CD4-positive, alpha-beta T cell treated with Interleukin-4 for 1 hour (primary cell): ENCODE measurements at places on chromosomes 12 and 14.

- no peak for DNase-seq
Observed at GRCh38 chr14:77204907-77205306, 23.3 kb downstream of the TMEM63C start.

DNA sequence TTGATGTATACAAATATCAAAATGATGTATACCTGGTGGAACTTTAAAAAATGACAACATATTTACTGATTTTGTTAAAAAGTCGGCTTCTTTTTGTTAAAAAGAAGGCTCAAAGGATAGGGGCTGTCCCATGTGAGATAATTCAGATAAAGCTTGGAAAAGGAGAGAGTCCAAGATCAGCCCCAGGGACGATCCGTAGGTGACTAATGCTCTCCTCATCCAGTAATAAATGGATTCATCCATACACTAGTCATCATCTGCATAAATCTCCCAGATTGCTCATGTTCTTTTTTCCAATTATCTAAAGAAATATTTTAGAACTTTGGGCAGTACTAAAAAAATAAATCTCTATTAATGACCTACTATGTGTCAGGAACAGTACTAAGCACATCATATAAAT, 23.4 kb upstream of the FSCB start:
- DNase-seq: no peak

DNA sequence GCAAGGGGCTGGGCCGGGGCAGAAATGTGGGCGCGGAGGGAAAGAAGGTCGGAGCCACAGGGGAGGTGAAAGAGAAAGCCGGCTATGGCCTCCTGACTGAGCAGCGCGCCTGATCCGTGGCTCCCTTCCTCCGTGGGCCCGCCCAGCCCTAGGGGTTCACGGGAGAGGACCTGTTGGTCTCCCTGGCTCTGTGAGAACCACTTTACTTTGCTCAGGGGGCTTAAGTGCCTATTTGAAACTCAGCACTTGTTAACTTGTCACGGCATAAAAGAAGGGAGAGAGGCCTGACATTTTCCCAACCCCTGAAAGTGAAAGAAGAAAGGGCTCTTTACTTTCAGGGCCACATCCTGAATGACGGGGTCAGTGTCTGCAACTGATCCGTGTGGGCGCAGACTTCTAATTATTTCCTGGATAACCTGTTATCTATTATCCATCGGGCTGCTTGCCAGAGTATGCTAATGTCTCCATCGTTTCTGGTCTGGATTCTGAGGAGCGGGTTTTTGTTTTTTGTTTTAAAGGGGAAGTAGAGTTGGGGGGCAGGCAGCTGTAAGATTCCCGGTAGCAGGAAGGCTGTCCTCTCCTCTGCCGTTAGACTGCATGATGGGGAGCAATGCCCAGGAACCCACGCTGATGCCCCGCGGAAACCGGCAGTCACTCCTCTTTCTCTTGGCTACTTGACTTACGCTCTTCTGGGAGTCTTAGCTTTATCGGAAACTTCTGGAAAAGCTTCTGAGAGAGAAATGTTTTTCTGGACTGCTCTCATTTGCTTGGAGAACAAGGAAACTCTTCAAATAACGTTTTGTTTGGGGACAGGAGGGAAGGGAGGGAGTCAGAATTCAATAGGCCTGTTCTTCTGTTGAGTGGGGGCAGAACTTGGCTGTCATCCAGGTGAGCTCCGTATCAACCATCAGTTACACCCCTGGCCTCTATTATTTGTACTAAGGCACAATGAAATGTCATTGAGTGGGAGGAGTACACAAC, 127.7 kb upstream of the MAX start:
- peak; percentile 23 for DNase-seq

GRCh38 chr12:64461634-64462414, 9.9 kb downstream of the TBK1 start:
- DNase-seq: no peak

DNA sequence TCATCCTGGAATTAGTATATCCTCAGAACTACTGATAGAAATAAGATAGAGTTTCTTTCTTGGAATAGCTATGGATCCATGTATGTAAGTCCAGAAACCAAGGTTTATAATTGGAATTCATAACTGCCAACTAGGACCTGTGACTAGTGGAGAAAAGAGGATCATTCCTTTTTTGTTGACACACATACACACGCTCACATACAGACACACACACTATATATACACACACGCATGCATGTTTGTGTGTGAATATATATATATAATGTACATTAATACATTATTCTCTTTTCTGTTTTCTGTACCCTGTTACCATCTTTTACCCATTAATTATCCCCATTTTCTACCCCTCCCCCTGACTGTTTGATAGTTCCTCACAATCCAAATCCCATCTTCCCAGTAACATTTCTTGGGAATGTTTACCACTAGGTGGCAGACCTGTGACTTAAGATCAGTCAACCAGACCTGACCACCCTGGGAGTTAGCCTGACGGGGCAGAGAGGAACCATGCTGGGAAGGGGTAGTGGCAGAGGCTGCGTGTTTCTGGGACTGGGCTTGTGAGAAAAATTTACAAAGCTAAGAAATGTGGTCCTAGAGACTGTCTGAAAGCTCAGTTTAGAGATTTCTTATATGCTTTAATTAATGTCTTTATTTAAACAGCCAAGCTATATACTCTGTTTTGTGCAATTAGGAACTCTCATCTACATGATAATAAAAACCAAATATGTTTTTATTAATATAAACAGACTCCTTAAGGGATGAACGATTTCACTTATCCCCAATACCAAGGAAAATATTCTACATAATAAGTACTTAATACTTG, 308.0 kb downstream of the PPFIA2 start:
- DNase-seq: no peak

DNA sequence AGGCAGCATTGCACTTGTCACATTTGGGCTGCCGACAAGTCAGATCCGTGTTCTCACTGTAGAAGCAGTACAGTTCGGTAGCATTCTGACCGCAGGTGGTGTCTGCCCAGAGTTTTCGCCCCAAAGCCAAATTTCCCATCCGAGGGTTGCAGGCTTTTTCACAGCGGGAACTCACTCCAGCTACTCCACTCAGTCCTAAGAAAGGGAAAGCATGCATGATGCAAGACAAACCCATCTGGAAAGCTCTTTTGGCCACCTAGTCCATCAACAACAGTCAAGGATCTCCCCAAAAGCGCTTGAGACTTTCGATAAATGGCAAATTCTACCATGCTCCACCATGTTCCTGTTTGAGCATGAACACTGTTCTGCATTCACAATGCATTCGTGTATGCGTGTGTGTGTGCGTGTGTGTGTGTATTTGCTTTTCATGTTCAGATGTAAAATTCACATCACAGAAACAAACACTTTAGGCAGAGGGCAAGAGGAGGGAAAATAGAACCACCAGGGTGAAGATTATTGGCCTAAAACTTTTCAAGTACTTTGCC, 3.2 kb downstream of the NTN4 start:
- no peak for DNase-seq

DNA sequence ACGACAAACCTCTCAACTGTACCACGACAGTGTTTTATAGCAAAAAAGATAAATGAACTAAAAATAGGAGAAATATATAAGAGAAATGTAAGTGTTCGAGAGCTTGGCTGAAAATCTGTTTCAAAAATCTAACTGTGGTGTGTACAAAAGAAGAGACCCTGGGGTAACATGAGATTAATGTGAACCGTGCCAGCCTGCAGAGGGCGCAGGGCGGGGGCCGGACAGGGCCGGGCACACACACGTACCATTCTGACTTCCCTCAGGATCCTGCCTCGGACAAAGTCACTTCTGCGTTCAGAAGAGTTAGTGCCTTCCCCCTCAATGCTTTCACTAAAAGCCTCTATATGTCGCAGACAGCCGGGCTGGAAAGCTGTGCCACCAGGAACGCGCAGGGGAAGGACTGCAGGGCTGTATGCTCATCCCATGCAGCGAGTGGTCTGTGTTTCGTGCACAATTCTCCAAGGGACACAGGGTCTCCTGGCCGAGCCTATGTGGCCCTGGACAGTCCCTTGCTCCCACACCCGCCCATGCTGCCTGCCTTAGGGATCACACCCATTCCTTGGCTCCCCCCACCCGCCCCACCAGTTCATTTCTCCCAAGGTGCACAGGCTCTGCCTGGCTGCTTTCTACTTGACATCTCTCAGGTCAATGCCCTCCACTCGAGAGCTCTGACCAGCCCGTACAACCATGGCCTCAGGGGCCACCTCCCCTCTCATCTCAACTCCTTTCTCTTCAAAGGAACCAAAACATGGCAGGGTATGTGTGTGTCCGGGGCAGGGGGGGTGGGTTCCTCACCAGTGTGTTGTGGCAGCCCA, 8.5 kb downstream of the CDCA4 start:
- DNase-seq: no peak

DNA sequence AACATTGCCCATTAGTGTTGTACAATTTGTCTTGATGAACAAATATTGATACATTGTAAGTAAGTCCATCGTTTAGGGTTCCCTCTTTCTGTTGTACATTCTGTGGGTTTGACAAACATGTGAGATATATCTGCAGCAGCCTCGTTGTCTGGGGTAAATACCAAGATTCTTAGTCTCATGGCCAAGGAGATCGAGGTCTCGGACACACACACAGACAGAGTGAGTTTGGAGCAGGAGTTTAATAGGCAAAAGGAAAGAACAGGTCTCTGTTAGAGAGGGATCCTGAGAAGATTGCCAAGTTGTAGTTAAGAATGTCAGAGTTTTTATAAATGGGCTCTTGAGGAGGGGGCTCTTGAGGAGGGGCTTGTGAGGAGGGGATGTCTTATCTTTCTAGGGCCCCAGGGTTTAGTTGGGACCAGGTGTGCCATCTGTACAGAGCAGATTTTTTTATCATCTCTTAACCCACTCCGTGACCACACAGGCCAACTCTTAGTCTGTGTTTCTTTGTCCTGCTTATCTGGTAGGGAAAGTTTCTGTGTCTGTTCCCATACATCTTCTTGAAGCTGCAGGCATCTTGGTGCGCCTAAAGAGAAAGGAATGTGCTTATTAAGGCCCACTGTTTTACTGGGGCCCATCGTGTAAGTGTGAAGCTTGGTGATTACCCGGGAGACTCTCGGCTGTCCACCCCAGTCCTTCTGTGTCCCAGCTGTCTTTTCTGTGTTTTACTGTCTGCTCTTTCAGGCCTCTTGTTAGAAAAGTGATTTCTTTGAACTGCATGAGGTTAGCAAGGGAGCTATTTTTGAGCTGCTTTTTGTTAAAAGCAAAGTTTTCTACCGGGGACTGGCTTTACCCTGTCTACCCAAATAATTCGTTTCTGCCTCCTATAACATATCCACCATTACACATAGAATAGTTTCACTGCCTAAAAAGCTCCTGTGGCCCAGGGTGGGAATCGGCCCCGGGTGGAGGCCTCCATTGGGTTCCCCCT, 22.4 kb upstream of the CLEC2D start:
- no peak for DNase-seq

- no peak for DNase-seq
Observed at GRCh38 chr12:10663869-10664268, 10.0 kb downstream of the STYK1 start.

GRCh38 chr12:99068993-99069747, 424.1 kb downstream of the APAF1 start:
- DNase-seq: no peak

GRCh38 chr14:100842799-100843198, 16.9 kb downstream of the MEG3 start:
- no peak for DNase-seq

- no peak for DNase-seq
Observed at GRCh38 chr14:74218462-74218861, 20.8 kb upstream of the VSX2 start.

DNA sequence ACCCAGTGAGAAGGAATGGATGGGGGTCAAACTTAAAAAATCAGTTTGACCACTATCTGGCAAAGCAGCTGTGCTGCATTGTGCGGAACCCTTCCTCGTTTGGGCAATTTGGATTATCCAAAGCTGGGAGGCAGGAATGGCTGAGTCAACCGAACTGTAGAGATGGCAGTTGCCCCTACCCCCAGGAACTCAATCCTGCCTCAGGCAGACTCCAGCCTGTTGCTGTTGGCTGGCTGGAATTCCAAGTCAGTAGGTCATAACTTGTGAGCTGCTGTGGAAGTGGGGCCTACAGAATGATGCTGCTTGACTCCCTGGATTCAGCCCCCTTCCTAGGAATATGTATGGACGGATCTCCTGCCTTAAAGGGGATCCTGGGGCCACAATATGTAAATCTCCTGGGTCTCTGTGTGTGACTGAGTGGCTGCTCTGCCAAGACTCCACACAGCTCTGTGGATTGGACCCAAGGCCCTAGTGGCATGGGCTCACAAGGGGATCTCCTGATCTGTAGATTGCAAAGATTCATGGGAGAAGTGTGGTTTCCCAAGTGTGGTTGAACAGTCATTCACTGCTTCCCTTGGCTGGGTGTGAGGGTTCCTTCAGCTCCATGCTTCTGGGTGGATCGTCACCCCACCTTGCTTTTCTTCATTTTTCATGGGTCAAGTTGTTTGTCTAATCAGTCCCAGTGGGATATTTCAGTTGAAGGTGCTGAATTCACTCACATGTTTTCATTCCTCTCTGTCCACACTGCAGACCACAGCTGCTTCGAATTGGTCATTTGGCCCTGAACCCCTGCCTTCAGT, 19.2 kb downstream of the LUM start:
- no peak for DNase-seq

DNA sequence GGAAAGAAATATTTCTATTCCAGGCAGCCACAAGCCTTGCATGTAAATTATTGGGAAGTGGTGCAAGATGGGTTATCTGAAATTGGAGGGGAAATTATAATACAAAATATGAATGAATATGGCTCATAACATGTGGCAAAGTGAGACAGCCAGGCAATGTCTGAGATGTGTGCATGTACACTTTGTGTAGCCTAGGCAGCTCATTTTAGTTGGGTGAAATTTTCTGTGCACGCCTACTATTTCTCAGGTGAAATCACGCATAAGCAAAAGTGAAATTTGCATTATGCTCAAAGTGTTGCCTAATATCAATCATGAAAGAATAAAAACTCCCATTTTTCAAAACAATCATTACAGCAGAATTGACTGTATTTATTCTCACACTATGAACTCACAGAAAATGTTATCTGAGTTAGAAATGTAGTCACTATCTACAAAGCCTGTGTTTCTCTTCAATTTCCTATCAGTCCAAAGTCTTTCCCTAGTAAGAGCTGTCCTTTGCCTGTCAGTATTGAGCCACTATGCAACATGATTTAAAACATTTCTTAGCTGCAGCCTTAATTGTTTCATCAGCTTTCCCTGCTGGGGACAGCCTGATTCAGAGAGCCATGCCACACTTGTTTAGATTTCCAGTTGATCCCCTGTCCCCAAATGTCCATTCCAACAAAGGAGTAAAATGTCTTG, 80.7 kb downstream of the EPS8 start:
- DNase-seq: no peak

DNA sequence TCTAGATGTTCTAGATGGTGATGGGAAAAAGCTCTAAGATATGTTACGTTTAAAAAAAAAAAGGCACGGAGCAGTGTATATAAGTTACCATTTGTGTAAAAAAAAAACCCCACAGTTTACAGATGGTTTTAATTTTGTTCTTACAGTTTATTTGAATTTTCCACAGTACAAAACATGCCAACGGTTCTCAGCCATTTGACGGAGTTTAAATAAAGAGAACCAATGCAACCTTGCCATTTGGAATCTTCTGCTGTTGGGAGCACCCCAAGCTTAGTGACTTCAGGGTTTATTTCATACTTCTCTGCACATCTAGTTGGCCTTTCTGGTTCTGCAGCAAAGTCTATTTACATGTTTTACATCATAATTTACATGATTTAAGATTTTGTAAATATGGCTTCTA, 7.7 kb upstream of the HPD start:
- DNase-seq: no peak
